ENCODE measurements at places on chromosomes 16 and 17. TPM values are rescaled to one million over a fixed set of nuclear protein-coding genes. Genes with fewer than 3 reads are reported as not detected.

SPATA32 gene
- 0.52 TPM for total RNA-seq

NOXO1 gene
- not detected for total RNA-seq

DNA sequence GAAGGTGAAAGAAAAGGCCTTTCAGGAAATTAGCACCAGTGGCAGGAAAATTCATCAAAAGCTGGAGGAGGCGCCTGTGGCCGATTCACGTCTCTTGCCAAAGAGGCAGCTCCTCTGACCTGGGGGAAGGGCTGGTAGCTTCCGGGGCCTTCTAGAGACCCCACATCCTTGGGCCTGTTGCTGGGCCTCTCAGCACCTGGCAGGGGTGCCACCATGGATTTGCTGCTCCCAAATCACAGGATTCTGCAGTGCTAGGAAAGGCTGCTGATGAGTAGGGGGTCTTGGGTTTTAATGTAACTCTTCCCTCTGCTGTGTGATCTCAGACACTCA, 11.6 kb upstream of the CBFB start:
- DNase-seq: no peak

SOCS3 gene
- 9.1 TPM for total RNA-seq

DNA sequence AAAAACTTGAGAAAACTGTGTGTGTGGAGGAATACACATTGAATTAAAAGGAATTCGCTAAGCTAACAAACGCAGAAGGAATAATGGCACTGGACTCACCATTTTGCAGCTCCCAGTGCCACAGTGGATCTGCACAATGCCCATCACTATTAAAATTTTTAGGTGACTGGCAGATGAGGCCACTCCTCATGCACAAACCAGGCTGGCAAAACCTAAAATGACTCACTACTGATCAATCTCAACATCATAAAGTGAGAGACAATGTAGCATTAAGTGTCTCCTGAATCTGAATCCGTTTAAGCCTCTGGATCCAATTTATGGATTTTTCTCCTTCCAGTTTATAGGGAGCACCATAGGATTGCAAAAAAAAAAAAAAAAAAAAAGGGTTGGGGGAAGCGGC, 20.6 kb downstream of the MYH10 start:
- DNase-seq: no peak

DNA sequence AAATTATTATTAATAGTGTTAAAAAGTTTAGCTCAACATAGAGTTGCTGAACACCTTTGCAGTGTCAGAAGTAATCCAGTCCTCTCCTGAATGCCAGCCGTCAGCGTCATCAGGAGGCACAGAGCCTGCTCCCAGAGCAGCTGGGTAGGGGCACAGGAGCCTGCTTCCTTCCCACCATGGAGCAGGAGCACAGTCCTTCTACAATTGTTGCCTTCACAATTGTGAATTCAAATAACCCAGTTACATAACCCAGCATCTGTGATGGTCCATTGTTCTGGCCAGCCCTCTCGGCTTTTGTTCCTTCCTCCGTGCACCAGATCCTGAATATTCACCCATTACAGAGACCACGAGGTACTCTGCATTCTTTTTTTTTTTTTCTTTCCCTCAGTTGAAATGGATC, 393.9 kb upstream of the MAF start:
- DNase-seq: no peak

KCNG4 gene
- total RNA-seq: not detected

DNA sequence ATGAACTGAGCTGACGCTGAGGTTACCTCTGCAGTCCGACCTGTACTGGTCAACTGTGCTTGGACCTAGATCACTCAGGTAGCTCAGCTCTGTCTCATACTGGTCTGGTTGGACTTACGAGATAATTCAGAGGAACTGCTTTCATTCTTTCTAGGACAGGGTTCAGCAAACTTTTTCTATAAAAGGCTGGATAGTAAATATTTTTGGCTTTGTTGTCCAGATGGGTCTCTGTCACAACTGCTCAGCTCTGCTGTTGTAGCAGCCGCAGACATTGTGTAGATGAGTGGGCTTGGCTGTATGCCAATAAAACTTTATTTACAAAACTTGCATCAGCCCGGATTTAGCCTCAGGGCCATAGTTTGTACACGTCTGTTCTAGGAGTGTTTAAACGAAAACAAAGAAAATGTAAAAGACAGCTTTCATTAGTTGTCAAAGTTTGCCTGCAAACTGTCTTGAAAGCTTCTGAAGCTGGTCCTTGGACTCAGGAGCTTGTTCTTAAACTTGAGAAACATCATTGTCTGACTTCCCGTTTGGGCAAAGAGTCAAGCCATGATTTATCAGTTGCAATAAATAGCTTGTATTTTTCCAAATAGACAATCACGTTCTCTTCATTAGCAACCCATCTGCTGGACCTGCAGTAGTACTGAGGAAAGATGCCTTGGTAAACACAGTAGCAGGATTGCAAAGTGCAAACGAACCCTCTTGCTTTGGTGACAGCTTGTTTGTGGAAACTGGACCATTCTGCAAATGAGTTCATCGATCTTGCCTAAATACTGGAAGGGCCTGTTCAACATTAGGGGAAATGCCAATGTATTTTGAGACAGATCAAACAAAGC, 253.4 kb downstream of the SNX29 start:
- no peak for DNase-seq

- DNase-seq: no peak
Measured at GRCh38 chr17:51486885-51487520, 226.7 kb downstream of the UTP18 start.

DNA sequence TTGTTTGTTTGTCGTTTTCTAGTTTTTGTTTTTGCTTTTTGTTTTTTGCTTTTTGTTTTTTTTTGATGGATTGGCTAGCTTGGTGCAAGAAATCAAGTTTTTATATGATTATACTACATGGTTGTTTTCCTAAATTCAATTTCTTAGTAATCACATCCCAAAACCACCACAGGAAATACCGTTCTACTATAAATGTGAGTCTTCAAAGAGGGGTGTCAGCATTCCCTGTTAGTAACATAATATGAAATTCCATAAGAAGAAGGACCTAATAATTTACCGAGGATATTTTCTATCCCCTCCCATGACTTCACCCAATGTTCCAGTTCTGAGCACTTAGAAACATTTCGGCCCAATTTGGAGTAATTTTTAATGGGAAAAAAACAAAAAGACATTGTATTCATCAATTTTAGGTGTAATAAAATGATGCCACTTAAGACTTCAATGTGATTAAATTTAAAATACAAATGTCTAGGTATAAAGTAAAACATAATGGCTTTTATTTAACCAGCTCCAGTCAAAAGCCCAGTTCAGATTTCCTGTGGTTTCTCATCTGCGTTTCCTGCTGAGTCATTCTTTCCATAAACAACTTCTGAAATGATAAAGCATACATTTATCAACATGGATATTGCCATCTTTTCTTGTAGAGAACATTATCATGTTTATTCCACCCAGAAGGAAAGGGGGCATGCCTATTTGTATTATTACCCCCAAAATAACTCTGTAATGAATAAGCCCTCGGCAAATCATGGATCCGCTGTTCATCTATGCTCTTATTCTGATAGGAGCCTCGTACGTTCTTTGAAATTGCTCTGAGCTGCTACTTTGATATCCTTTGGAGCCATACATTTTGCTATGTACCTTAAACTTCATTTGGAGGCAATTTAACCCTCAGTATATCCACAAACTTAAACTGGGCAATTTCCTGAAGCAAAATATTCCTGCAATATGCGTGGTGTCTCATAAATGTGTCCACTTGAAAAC, 28.1 kb downstream of the HSBP1 start:
- DNase-seq: peak; percentile 30

LITAFD gene
- not detected for total RNA-seq

- no peak for DNase-seq
Measured at GRCh38 chr16:54159490-54160080, 127.0 kb downstream of the IRX3 start.

DNA sequence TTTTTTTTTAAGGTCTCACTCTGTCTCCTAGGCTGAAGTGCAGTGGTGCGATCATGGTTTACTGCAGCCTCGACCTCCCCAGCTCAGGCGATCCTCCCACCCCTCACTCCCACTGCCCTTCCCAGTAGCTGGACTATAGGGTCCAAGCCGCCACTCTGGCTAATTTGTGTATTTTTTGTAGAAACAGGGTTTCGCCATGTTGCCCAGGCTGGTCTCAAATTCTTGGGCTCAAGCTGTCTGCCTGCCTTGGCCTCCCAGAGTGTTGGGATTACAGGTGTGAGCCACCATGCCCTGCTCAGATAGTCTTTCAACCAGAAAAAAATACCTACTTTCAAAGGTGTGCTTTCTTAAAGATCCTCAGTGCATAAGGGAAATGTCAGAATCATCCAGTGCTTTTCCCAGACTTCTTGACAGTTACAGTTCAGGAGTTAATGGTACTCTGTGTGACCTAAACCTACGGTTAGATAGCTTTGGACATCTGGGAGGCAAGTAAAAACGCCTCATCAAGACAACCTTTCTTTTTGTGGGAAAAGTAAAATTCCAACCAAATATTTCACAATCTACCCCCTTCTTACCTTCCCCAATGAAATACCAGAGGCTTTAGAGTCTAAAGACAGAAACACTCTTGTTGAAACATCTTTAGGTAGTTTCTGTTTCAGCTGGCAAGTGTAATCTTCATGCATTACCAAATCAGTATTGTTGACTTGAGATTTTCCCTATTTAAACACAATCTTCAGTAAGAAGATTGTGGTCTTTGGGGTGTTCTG, 6.8 kb downstream of the RSPRY1 start:
- no peak for DNase-seq

JPT1 gene
- 319 TPM for total RNA-seq

DNA sequence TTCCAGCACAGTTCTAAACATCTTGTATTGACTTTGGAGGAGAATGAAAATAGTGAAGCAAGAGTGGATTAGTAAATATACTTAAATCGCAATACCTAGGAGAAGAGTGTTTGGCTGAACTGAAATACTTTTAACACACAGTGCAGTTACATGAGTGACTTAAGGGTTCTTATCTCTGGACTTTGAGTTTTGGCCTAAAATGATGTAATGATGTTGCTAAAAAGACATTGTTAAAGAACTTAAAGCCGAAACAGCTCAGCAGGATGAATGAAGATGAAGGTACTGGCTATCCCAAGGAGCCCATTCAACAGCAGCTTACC, 28.1 kb downstream of the PMP22 start:
- DNase-seq: no peak

PYCARD gene
- 99.5 TPM for total RNA-seq

DNA sequence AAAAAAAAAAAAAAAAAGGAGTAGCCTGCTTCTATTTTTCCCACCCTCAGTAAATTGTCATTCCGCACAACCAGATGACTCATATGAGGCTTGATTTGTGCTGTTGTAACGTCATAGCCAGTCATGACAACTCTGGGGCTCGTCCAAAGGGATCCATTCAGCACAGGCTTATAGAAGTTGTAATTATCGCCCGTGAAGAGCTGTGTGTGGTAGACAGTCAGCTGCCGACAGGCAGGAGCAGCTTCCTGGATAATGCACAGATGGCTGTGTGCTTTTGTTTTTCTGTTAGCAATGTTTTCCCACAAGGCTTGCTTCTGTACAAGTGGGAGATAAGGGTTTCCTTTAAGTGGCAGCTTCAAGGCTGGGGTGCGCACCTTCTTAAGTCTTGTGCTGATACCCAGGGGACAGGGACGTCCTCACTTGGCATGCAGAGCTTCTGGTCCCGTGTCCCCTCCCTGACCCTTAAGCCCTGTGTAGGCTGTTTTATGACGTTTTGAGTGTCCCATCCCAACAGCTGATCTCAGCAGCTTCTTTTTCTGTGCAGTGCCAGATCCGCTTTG, 26.0 kb downstream of the SNX29 start:
- DNase-seq: no peak

GRCh38 chr17:39462631-39463375, 1.5 kb downstream of the CDK12 start:
- DNase-seq: peak; percentile 28

DNA sequence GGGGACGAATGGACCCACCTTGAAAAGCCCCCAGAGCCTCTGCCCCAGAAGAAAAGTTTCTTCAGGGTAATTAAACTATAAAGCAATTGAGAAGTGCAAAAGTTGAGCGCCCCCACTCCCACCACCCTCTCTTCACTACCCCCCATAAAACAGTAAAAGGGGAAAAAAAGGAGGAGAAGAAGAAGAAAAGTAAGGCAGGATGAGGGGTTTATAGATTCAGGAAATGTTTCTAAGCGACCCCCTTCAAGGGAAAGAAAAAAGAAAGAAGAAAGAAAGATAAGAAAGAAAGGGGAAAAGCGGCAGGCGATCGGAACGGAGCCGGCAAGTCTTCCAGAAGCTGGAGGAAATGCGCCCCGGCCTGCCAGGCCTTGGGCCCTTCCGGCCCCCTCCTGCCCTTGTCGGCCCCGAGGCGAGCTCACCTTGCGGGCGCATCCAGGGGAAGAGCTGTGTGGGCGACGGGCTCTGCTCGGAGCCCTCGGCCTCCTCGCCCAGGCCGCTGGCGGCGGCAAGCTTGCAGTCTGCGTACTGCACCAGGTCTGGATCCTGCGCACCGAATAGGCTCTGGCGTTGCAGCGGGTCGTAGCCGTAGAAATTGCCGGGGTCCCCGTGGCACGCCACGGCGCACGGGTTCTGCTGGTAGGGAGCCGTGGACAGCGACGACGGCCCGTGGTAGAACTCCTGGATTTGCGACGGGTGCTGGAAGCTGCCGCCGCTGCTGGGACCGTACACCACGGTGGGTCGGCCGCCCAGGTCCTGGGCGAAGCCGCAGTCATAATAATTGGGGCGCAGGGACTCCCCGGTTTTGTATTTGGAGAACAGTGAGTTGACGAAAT, 1.0 kb downstream of the HOXB8 start:
- no peak for DNase-seq

GRCh38 chr17:44209786-44210341, 9.6 kb downstream of the UBTF start:
- peak; percentile 33 for DNase-seq

- DNase-seq: no peak
Measured at GRCh38 chr17:57458718-57459285, 202.5 kb downstream of the MSI2 start.

- no peak for DNase-seq
Measured at GRCh38 chr17:79788989-79789942, 7.6 kb downstream of the CBX8 start.

DNA sequence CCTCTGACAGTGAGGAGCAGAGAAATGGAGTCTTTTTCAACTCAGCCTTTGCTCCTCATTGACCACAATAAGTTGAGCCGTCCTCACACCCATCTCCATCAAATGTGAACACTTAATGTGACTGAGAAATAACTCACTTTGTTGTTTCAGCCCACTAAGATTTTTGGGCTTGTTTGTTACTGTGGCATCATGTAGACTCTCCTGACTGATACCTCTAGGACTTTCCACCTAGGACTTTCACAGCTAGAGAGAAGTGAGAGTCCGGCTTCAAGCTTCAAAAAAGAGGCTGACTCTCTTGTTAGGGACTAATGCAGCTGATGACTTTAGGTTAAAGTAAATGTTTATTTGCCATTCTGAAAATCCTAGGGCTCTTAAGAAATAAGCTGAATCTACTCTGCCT, 435.0 kb downstream of the TMEM114 start:
- DNase-seq: no peak

GRCh38 chr16:52547834-52548215, 882 bp upstream of the TOX3 start:
- no peak for DNase-seq

GRCh38 chr16:83296505-83296904, 511.3 kb upstream of the HSBP1 start:
- DNase-seq: no peak

GRCh38 chr16:19282101-19282500, 3.4 kb upstream of the CLEC19A start:
- DNase-seq: no peak
